ENCODE measurements at places on chromosomes 1 and 21.

DNA sequence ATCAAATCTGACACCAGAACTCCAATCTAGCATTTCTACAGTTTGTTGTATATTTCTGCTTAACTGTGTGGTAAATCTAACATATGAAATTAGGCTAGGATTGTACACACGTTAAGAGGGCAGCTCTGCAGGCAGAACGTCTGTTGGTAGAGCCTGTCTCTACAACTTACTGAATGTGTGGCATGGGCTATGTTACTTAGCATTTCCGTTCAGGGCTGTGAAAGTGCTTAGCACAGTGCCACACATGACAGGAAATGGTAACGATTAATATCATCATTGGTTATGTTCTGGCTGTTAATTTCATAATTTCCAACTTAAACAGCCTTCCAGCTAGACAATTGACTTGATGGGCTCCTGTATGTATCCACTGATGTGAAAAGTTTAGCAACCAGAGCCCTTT lies 9.6 kb upstream of the C8B start:
- DNase-seq, result no peak

DNA sequence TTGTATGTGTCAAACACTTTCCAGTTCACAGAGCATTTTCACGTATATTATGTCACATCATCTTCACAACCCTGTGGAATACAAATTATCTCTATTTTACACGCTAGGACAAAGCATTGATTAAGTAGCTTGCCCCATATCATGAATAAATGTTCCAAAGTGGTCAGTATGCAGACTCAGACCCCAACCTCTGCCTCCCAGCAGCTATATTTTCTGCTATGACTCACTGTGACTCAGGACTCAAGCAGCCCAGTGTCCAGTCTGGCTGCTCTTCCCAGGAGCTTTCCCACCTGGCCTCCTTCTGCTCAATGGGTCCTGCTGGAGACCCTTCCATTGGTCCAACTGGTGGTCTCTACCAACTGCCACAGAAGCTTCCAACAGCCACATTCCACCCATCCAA lies 56.0 kb upstream of the RAP1A start:
- DNase-seq, result no peak

DNA sequence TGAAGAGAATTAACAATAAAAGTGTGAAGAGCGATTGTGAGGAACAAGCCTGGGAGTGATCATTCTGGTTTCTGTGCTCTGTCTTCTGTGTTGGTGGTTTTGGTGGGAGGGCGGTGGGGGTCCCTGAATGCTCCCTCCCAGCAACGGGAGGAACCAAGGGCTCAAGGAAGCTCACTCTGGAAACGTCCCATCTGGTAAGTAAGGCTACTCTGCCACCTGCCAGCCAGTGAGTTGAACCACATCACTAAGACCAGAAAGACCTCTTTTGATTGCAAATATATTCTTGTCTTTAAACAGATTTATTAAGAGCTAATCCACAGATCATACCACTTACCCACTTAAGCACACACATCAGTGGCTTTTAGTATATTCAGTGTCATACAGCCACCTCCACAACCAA lies 125.0 kb downstream of the PRDM2 start:
- DNase-seq, result no peak

GRCh38 chr1:21030181-21030580 lies 146.5 kb downstream of the EIF4G3 start:
- no peak for DNase-seq

DNA sequence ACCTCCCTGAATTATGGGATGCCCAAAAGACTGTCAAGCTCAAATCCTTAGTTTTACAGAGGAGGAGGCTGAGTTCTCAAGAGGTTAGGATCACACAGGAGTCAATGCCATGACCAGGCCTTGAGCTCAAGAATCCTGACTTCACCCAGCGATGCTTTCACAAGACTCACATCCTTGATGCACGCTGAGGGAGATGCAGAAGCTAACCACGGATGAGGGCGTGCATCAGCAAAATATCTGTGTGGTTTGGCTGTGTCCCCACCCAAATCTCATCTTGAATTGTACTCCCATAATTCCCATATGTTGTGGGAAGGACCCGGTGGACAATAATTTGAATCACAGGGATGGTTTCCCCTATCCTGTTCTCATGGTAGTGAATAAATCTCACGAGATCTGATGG lies 133.2 kb downstream of the KCNJ6 start:
- no peak for DNase-seq

DNA sequence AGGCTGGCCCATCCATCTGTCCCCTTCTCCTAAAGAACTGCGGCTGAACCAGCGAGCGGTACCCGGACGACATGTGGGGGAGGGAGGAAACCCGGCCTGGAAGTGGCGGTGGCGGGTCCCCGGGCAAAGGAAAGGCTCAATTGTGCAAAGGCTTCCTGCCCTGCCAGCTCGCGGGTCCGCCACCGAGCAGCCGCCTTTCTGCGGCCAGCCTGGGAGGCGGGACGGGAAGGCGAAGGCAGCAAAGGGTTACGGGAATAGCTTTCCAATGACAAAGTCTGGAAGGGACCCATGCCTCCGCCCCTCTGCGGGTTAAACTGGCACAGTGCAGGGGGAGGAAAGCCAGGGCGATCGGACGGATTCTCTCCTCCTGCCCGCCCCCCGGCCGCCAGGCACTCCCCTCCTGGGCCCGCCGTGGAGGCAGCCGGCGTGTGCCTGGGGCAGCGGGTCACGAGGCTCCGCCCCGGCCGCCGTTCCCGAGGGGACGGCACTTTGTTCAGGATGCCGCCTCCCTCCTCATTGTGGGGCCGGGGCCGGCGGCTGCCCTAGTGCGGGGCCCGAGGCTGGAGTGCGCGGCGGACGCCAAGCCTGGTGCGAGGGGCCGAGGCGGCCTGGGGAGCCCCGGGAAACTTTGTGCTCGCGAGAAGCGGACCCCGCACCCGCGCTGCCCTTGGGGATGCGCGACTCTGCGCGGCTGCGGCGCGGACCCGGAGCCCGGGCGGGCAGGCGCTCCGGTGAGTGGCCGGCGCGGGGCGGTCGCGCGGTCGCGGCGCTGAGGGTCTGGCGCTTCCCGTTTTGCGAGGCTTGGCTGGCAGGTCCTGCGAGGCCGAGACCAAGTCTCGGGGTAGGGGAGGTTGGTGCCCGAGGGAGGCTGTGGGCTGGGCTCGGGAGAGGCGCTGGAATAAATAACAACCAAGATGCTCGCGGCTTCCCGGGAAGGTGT lies at the start of gene NAV1:
Gene NAV1 (plus strand): TSS at position 516 of the 940 bp plus-strand sequence. CDS start 83,758 bp downstream, outside the sequence.
- no peak for DNase-seq

DNA sequence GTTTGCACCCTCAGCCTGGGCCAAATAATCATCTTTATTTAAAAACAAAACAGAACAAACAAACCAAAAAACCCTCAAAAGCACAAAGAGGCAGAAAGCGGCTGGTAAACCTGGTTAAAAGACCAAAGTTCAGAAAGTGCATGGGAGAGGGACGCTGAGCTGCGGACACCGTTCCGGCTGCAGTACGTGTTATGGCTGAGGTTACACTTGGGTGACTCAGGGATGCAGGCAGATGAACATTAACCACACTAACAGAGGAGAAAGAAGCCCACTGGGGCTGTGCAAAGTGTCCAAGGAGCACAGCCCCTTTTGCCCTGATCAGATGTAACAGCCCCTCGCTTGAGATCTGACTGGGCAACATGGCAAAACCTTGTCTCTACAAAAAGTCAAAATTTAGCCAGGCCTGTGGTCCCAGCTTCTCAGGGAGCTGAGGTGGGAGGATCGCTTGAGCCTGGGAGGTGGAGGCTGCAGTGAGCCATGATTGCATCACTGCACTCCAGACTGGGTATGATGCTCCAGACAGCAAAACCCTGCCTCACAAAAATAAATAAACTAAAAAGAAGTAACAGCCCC lies 28.3 kb downstream of the GPR157 start:
- DNase-seq, result no peak

GRCh38 chr1:11703357-11704193 lies 12.1 kb downstream of the DRAXIN start:
- DNase-seq, result no peak

GRCh38 chr1:58997060-58997411 lies 213.2 kb upstream of the JUN start:
- no peak for DNase-seq

- DNase-seq, result peak; percentile 18
Observed at GRCh38 chr1:200306944-200307754, 102.7 kb downstream of the ZNF281 start.

- DNase-seq, result no peak
Observed at GRCh38 chr1:215645861-215646260, 78.8 kb downstream of the KCTD3 start.

- no peak for DNase-seq
Observed at GRCh38 chr1:183877053-183877720, 72.3 kb downstream of the RGL1 start.

- no peak for DNase-seq
Observed at GRCh38 chr1:109783436-109783835, 19.7 kb upstream of the EPS8L3 start.

DNA sequence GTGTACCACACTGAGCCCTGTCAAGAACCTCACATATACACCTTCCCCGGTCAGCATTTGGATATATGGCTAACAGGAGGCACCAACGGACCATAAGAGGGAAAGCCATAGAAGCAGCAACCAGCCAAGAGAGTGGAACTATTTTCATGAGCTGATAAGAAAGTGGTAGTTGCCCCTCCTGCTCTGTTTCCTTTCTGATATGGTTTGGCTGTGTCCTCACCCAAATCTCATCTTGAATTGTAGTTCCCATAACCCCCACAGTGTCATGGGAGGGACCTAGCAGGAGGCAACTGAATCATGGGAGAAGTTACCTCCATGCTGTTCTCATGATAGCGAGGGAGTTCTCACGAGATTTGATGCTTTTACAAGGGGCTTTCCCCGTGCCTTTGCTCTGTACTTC lies 366.1 kb upstream of the DAB1 start:
- DNase-seq, result no peak

DNA sequence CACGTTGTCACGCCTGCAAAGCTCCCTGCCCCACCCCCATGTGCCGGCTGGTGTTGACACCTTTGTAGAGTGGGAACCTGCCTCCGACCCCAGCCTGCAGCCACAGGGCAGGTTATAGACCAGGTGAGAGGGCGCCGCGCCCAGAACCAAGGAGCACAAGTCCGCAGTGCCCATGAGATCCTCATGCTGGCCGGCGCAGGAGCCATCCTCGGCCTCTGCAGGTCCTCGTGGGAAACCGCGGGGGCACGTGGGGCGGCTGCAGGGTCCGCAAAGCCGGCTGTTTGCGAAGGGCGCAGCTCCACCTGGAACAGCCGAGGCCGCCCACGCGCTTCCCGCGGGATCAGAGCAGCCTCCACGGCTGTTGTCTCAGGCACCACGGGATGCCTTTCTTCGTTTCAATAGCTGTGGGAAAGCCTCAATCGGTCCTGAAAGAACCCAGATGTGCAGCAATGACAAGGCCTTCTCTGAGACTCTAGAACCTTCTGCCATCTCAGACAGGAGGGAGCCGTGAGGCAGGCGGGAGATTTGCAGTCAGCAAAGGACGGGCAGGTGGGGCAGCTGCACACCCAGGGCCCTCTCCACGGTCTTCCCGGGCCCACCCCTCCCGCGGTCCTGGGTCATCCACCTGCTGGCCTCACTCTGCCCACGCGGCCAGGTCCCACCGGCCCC lies 29.9 kb downstream of the POFUT2 start:
- DNase-seq, result no peak

DNA sequence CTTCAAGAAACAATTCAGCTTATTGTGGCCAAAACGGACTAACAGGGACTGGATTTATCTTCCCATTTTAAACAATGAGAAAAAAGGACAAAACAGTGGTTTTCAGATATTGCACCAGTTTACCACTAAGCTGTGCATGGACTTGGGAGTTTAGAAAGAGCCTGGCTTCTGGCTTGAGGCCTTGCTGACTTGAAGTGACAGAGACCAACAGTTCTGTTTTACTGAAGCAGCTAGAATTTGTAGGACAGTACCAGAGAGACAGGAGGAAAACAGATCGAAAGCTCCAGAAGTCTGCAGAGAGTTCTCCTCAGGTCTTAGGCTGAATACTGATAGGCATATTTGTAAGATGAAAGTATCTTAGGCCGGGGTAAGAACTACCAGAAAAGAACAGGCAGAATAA lies 20.5 kb downstream of the FCRL4 start:
- no peak for DNase-seq

DNA sequence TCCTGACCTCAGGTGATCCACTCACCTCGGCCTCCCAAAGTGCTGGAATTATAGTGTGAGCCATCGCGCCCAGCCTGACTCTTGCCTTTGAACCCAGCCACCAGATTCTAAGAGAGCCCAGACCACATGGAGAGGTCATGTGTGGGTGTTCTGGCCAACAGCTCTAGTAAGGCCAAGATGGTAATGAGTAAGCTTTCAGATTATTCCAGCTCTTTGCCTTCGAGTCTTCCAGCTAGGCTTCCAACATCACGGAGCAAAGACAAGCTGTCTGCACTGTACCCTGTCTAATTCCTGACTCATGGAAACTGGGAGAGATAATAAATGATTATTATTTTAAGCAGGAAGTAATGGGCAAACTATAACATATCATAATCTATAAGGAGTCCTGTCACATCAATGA lies 14.8 kb upstream of the ZFP69B start:
- DNase-seq, result no peak

GRCh38 chr1:218347336-218347722 lies 2.2 kb downstream of the TGFB2 start:
- DNase-seq, result no peak

GRCh38 chr21:29149808-29150425 lies 19.5 kb downstream of the MAP3K7CL start:
- DNase-seq, result no peak

DNA sequence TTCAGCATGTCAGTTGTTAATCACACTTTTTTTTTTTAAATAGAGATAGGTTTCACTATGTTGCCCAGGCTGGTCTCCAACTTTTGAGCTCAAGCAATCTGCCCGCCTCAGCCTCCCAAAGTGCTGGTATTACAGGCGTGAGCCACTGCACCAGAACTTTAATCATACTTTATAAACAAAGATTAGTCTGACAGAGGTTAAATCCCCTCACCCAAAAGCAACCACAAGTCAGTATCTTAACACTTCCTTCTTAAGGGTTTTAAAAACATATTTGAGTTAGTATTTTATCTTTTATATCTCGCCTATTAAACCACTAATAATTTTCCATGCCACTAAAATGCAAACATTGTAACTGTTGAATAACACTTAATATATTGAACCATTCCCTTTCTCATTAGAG lies 70.2 kb downstream of the COP1 start:
- DNase-seq, result no peak

DNA sequence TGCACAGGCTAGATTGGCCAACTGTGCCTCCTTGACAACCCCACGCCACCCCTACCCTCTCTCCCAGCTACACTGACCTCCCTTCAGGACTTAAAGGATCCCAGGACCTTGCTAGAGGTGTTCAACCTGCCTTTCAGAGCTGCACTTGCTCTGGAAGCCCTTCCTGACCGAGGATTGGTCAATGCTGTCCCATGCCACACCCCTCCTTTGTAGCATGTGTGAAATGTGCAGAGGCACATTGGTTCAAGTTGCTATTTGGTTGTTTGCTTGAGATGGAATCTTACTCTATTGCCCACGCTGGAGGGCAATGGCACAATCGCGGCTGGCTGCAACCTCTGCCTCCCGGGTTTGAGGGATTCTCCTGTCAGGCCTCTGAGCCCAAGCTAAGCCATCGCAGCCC lies 21.8 kb downstream of the ACTA1 start:
- DNase-seq, result no peak

- no peak for DNase-seq
Observed at GRCh38 chr1:64857347-64857746, 109.0 kb downstream of the JAK1 start.

All from stimulated activated CD4-positive, alpha-beta T cell treated with anti-CD3 and anti-CD28 coated beads, Interleukin-12 subunit alpha, Interleukin-12 subunit beta, amount 100 ng/mL, for 48 hours (primary cell).